DND-41 (cell line): ENCODE measurements at places on chromosomes 7 and 10.

DNA sequence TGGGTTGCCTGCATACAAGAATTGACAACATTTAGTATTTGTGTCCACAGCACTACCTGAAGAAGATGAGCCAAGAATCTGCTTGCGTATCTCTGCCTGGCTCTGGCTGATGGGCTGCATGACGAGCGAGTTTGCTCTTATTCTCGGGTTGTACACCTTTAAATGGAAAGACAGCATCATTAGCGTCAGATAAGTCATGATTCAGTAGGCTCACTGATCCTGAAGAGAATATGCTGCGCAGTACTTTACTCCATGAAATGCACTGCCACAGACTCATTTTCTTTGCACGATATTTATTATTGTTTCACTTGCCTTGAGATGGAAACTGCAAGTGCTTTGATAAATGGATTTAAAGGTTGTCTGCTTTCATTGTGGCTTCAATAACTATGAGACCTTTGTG is 28.6 kb downstream of the DHX32 start:
- no peak for DNase-seq

- DNase-seq: no peak
These were observed 691.3 kb downstream of the KCNMA1 start for GRCh38 chr10:76946270-76946669.

DNA sequence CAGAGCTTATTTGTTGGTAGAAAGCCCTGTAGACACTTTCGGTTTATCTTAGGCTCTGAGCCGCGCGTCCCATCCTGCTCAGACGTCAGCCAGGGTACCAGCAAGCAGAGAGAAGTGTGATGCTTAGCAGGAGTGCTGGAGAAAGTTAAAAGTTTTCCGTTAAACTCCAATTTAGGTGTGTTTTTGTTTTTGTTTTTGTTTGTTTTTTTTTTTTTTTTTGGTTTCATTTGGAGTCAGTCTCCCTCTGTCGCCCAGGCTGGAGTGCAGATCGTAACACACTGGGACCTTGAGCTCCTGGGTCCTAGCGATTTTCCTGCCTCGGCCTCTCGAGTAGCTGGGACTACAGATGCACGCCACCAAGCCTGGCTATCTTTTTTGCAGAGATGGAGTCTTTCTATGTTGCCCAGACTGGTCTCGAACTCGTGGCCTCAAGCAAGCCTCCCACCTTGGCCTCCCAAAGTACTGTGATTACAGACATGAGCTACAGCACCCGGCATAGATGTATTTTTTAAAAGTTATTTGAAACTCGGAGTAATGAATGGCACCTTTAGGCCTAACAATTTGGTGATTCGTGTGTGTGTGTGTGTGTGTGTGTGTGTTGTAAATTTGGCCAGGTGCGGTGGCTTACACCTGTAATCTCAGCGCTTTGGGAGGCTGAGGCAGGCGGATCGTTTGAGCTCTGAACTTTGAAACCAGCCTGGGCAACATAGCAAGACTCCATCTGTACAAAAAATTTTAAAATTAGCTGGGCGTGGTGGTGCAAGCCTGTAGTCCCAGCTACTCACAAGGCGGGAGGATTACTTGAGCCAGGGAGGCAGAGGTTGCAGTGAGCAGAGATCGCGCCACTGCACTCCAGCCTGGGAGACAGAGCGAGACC is 1.3 kb upstream of the HIP1 start:
- DNase-seq: no peak

DNA sequence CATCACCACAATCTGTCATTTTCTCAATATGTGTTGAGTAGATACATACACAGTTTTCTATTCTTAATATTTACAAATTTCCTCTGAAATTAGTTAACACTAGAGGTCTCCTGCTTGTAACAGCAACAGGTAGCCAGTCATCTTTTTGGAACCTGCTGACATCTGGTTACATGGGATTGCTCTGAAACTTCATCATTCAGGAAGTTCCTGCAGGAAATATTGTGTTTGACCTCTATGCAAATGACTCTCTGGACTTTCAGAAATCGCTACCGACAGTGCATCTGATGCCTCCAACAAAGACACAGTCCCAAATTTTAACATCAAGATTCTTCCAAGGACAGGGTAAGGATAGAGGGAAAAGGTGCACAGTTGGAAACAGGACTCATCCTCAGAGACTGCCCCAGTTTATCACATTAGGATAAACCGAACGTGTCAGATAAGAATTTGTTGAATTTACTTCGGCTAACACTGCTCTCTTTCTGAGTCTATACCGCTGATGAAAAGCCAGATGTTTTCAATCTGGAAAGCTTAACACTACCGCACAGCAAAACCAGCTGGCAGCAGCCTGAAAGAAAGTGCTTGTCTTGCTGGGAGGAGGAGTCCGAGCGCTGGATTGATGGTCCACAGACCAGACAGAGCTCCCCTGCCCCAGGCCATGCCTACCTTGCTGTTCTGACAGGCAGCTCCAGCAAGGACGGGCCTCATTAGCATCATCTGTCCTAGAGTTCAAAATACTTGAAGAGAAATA is 633.4 kb downstream of the PARD3 start:
- no peak for DNase-seq

DNA sequence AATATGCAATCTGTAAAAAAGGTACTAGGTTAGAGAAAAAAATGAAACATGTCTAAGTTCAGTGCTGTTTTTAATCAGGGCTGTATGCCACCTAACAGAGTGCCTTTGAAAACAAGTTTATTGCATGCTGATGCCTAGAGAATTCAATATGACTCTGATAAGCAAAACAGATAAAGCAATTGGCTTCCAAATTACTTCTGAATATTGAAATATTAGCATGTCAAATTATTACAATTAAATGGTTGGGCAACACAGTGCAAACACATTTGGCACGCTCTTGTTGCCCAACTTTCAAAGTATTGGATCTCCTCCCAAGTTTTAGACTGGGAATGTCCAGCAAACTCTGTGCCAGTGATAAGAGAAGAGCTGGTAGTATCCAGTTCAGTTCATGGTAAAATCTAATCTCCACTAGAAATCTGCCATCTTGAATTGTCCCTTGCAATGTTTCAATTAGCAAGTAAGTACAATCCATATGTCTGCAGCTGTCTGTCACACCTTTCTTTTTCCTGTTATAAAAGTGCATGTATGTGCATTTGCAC is 65.2 kb upstream of the FAM133B start:
- DNase-seq: no peak

GRCh38 chr10:123643315-123643714 is 22.8 kb upstream of the GPR26 start:
- no peak for DNase-seq

- peak; percentile 59 for DNase-seq
These were observed 68.6 kb downstream of the NSUN6 start for GRCh38 chr10:18582803-18583202.

GRCh38 chr10:99850767-99851340 is 68.4 kb downstream of the ABCC2 start:
- no peak for DNase-seq

DNA sequence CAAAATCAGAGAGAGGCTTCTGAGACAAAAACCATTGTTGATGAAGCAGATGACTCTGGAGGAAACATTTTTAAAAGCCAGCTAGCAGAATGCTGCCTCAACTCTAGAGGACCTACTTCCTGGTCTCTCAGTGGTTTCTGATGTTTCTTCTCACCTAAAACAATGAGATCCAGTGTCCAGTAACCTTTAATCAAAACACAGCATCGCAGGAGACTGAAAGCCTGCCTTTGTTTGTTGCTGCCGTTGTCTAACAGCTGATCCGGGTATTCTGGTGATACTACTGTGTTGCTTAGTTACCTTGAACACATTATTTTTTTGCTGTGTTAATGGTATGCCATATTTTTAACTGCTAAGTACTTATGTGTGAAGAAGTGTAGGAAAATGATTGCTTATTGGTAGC is 70.9 kb downstream of the WIPF3 start:
- DNase-seq: no peak

DNA sequence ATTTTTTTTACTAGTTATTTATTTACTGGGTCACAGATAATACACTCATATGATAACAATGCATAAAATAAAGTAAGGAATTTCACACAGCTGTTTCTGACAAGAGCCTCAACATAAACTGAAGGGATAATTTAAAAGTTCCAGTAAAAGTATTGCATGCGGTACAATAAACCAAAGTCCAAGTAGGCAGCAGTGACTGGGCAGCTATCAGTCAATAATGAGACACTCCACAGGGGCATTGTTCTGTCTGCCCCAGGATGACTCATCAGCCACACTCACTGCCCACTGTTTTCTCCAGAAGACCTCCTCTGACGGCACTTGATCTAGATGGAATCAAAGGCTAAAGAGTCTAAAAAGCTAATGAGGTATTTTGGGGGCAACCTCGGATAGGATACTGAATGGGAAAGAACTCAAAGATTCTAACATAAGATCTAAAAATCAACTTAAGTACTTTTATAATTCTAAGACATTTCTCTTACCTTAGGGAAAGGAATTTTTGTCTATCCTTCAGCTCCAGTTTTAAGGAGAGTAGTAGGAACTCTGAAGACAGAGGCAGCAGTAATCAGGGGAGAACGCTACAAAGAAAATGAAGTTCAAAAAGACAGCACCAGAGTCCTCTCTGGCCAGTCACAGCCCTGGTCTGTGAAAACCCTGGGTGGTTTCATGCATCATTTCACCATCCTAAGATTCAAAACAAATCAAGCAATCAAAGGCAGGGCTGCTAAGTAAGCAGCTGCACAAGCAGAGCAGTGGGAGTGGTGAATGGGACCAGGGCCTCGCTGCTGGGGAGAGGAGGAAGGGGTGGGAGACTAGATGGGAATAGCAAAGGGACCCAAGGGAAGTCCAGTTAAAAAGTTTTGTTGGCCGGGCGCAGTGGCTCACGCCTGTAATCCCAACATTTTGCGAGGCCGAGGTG is 175.1 kb downstream of the AVL9 start:
- no peak for DNase-seq

DNA sequence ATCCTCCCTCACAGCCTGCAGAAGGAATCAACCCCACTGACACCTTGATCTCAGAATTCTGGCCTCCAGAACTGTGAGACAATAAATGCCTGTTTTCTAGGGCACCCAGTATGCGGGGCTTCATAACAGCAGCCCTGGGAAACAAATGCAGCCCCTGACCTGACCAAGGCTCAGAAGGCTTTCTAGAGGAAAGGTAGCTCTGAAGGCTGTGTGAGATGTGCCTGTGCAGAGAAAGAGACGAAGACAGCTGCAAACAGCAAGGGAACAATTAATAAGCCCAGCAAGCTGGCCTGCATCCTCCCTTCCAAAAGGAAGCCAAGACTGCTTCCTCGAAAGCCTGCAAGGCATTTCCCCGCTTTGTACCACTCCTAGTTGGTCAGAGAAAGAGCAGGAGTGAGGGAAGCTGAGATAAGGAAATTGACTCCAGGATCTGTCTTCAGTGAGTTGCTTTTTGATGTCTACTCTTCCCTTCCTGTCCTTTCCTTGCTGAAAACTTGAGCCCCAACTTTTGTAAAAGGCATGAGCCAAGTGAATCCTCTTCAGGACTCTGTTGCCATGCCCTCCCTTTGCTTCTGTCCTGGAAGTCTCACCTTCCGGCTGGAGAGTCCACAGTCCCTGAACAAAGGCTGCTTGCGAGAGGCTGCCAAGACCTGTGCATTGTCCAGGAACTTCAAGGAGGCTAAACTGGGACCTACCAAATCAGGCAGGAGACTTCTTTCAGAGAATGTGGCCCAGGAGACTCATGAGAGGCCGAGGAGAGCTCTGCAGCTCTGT is 71.2 kb upstream of the ARID5B start:
- DNase-seq: no peak

DNA sequence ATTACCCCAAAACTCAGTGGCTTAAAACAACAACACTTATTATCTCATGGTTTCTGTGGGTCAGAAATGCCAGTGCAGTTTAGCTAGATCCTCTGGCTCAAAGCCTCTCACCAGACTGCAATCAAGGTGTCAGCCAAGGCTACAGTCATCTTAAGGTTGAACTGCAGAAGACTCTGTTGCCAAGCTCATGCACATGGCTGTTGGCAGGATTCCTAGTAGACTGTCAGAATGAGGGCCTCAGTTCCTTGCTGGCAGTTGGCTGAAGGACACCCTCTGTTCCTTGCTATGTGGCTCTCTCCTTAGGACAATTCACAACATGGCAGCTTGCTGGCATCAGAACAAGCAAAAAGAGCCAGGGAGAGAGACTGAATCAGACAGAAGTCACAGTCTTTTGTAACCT is 34.7 kb downstream of the TOMM7 start:
- DNase-seq: no peak

GRCh38 chr10:118042336-118042735 is 4.4 kb downstream of the RAB11FIP2 start:
- DNase-seq: no peak

DNA sequence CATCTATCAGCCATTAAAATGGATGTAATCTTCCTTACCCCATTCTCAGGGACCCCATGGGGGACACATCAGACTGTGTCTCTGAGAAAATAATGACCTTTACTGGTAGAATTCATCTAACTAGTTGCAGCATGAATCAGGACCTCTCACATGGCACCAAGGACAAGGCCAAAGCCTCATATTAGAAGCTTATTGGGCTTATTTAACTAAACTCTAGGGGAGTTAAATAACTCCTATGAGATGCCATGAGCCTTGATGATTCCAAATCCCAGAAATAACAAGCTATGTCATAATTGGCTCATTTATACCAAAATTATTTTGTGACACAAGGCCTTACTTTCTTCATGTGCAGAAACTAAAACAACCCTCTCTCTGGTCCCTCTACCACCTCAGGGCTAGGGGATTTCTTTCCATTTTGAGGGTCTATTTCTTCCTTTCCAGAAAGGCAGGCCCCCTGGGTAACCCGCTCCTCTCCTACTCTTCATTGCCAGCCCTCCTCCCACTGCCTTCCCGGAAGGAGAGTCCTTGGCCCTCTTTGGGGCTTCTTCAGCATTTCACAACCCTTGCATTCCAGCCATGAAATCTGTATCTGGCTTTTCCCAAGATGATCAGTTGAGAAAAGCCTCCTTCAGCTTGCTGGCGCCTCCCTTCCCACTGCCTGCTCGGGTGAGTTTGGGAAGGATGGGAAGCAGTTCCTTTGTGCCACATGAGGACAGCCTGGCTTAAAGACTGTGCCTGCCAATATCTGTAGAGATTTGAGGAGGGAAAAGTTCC is 41.8 kb upstream of the TRIM8 start:
- DNase-seq: no peak

DNA sequence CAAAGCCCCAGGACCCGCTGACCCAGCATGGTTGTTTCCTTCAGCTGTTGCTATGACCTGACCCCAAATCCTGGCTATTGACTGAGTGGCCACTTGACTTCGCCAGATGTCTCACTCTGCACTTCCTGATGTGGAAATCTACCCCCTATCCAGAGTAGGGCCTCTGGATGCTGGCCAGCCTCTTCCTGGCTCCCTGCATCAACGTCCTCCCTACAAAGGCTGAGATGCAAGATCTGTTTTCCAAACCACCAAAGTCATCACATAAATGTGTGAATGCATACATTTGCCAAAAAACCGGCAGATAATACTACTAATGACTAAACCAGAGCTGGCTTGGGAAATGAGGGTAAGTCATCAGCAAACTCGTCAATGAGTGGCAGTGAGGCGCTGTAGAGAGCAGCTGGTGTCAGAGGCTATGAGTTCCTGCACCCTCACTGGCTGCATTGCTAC is 70.4 kb downstream of the PYROXD2 start:
- no peak for DNase-seq

GRCh38 chr7:53740971-53741370 is 705.5 kb downstream of the POM121L12 start:
- no peak for DNase-seq

- no peak for DNase-seq
These were observed 173.4 kb upstream of the CELF2 start for GRCh38 chr10:10844251-10844650.
